DMS79 (cell line): ENCODE measurements at places on chromosomes 16 and 17.

DNA sequence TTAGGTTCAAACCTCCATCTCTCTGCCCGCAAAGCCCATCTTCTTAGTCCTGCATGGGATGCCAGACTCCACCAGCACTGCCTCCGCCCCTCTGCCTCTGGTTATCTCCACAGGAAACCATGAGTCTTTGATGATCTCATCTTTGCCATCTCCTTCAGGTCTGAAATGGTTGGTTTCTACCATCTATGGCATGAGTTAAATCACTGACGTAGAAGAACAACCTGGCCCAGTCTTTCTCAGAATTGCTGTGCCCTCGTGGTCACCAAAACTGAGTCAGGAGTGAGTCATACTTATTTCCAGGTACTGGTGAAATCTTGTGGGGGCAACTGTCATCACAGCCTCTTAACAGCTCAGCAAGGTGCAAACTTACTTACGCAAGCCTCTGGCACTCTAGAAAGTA is 468.7 kb upstream of the C16orf82 start:
- DNase-seq = no peak

DNA sequence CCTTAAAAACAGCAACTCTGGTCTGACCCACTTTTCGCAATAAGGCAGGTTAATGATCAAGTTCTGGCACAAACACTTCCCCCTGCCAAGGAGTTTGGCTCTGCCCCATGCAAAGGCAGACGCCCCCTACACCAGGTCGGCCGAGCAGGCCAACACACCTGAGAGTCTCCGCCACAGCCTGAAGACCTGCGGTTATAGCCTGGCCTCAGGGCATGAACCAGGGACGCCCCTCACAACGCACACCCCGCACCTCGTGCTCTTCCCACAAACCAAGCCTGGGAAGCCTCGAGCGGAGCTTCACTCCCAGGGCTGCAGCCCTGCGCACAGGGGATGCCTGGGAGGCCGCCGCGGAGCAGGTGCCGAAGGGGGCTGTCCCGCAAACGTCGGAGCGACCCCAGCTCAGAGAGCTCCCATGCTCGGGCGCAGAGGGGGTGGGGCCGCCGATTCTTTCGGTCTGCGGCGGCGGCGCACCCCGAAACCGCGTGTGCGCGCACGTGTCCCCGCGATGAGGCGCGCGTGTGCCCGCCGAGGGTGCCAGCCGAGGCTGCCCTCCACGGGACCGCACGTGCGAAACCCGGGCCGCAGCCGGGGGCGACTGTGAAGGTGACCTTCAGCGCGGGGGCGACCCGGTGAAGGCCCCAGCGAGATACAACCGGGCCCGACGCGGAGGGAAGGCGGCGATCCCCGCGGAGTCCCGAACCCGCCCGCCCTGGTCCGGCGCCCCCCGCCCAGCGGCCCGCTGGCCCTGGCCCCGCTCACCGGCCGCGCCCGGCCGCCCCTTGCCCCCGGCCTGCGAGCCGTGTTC is 559 bp downstream of the CLUH start:
- peak; percentile 5 for DNase-seq

GRCh38 chr16:66409156-66409555 is 17.9 kb upstream of the BEAN1 start:
- no peak for DNase-seq

DNA sequence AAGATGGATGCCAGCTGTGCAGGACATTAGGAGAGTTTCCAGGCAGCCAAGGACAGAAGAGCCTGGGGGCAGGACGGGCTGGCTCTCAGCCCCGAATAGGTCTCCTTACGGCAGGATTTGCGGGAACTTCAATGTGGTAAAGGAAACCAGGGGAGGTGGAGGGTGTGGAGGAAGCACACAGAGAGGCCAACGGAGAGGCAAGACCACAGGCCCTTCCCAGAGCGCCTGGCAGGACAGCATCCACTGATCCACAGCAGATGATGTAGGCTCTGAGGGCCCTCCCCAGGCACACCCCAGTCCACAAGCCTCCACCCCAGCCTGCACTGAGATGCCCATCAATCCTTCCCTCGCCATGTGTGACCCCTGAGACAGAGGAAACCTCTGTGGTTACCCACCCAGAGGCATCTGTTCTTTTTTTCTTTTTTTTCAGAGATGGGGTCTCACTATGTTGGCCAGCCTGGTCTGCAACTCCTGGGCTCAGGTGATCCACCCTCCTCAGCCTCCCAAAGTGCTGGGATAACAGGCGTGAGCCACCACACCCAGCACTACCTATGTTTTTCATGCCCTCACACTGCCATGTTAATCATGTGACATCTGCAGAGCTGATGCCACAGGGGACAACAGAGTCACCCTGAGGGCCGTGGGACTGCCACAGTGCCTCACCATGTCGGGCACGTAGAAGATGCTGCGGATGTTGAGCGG is 19.3 kb downstream of the DNASE1 start:
- no peak for DNase-seq

- DNase-seq = no peak
These were observed 10.4 kb downstream of the SLC6A4 start for GRCh38 chr17:30225112-30225511.

GRCh38 chr17:37714897-37715296 is 30.0 kb downstream of the HNF1B start:
- no peak for DNase-seq

DNA sequence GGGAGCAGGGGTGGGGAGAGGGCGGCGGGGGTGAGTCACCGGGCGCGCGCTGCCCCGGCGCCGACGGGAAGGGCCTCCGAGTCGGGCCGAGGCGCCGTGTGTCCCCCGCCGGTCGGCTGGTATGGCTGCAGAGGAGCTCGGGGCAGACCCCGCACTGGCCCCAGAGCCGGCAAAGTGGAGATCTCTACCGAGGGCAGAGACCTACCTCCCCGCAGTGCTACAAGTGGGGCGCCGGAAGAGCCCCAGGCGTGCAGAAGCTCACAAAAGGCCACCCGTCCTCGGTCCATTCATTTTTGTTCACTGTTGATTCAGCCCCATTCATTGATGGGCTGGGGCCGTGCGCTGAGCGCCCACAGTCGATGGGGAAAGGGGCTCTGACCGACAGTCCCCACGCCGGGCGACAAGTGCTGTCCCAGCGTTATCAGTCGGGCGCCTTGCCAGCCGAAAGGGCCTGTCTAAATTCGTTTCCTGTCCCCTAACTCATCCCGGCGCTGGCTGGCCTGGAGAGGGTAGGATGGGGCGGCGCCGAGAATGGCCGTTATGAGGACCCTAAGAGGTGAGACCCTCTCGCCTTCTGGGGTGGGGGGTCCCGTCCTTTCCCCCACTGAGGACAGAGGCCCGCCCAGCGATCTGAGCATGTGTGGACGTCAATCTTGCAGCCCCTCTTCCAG is 709 bp upstream of the ENO3 start:
- no peak for DNase-seq

DNA sequence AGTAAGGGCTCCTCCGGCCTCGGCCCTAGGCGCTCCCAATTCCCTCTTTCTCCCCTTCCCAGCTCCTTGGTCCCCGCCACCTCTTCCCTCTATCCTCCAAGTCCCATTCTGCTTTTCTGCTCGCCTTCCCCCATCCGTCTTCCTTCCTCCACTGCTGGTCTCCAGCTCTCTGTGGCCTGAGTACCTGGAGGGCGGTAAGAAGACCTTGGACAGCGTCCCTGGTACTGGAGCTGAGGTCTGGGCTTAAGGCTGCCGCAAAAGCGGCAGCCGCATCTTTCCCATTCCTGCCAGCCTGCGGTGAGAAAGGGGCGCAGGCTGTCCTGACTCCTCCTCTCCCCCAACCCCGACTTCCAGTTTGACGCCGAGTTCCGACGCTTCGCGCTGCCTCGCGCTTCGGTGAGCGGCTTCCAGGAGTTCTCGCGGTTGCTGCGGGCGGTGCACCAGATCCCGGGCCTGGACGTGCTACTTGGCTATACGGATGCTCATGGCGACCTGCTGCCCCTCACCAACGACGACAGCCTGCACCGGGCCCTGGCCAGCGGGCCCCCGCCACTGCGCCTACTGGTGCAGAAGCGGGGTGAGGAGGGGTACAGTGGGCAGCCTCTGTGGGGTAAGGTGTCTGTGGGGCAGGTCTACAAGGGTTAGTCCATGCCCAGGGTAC is 471 bp downstream of the PARD6A start:
- no peak for DNase-seq

- no peak for DNase-seq
These were observed 193.6 kb downstream of the RPTOR start for GRCh38 chr17:80738020-80738808.

GRCh38 chr16:8581831-8582580 is 8.3 kb downstream of the TMEM114 start:
- DNase-seq = no peak
